ENCODE measurements at places on chromosomes 11 and 22.

DNA sequence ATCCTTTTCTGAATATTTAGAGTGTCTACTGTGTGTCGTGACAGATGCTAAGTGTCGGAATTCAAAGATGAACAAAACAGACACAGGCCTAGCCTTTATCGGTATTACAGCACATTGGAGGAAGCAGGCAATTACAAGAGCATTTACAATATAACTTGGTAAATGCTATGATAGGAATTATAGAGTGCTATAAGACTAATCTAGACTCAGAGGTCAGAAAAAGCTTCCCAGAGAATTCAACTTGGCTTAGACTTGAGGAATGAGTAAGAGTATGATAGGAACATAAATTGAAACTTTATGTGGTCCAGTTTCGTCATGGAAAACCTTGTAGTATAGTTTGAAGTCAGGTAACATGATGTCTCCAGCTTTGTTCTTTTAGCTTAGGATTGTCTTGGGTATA lies 395.7 kb upstream of the FAT3 start:
- DNase-seq, result no peak

DNA sequence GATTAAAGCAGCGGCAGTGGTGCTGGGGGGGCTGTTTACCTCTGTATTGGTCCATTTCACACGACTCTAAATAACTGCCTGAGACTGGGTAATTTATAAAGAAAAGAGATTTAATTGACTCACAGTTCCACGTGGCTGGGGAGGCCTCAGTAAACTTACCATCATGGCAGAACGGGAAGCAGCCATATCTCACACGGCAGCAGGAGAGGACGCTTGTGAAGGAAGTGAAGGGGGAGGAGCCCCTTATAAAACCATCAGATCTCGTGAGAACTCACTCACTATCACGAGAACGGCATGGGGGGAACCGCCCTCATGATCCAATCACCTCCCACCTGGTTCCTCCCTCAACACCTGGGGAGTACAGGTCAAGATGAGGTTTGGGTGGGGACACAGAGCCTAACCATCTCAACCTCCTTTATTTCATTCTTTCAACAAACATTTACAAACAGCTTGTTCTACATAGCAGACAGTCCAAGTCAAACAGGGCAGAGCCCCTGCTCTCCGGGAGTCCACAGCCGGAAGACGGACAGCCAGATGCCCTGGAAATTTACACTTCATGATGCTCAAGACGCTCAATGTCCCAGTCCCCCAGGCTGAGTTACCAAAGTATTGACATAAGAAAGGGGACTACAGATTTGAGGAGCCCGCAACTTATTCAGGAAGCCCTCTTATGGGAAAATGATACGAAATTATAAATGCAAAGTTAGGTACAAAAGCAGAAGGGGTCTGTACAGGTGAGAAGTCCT lies 26.3 kb upstream of the HMGXB4 start:
- DNase-seq, result peak; percentile 42

- peak; percentile 84 for DNase-seq
These were observed 13.2 kb upstream of the AMPD3 start for GRCh38 chr11:10441652-10442503.

DNA sequence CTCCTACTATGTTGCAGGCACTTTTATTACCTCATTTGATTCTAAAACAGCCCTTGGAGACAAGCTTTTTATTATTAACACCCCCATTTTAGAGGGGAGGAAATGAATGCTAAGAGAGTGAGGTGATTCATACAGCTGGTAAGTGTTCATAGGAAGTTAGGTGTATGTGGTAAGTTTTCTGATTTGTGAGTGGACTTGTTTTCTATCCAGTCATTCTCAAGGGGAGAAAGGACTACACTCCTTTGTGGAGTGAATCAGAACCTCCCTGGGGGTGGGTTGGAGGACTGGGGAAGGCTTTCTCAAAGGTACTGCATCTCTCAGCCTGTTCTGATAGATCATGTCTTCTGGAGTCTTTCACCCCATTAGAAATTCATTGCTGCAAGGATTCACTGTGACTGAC lies 23.5 kb downstream of the PKNOX2 start:
- no peak for DNase-seq

GRCh38 chr11:9947231-9947864 lies 283.5 kb downstream of the SWAP70 start:
- no peak for DNase-seq

DNA sequence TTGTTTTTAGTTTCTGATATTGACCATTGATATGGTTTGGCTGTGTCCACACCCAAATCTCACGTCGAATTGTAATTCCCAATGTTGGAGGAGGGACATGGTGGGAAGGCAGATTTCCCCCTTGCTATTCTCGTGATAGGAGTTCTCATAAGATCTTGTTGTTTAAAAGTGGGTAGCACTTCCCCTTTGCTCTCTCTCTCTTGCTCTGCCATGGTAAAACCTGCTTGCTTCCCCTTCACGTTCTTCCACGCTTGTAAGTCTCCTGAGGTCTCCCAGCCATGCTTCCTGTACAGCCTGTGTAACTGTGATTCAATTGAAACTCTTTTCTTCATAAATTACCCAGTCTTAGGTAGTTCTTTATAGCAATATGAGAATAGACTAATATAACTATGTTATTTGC lies 203.6 kb upstream of the CHORDC1 start:
- peak; percentile 2 for DNase-seq

All from hematopoietic multipotent progenitor cell treated with erythropoietin and hydrocortisone succinate and interleukin-3 and kit ligand, for 4 days (in vitro differentiated cells).